ENCODE measurements at places on chromosomes 16 and 17. TPM values are rescaled to one million over a fixed set of nuclear protein-coding genes. Genes with fewer than 3 reads are reported as not detected.

ATAD5 gene
- total RNA-seq = 2.7 TPM

GFOD2 gene
- total RNA-seq = 18.1 TPM

ALOX12B gene
- not detected for total RNA-seq

PRRT2 gene
- 13.3 TPM for total RNA-seq

TBC1D3E gene
- not detected for total RNA-seq

GJD3 gene
- 0.33 TPM for total RNA-seq

WNT9B gene
- total RNA-seq = not detected

DCXR gene
- total RNA-seq = 71.8 TPM

CNP gene
- 48.3 TPM for total RNA-seq
